ENCODE measurements at places on chromosomes 13 and 19.

DNA sequence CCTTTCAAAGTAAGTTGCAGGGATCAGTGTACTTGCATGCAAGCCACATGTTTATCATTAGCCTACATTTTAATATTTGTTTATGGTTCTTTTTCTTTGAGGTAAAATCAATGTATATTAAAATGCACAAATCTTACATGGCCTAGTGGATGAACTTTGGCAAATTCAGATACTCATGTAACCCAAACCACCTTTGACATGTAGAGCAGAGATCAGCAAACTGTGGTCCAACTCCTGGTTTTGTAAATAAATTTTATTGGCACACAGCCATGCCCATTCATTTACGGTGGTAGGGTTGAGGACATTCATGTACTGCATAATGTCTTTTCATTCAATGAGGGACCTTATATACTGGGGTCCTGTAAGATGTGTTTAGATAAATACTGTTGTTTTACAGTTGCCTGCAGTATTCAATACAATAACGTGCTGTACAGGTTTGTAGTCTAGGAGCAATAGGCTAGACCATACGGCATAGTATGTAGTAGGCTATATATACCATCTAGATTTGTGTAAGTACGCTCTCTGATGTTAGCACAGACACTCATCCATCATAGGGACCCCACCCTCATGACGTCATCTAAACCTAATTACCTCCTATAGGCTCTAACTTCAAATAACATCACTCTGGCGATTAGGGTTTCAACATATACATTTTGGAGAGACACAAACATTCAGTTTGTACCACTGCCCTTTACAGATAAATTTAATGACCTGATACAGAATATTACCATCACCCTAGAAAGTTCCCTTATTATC is 5.7 kb downstream of the NDFIP2 start:
- DNase-seq, result no peak

GRCh38 chr19:50876456-50876855 is 3.2 kb downstream of the KLK2 start:
- no peak for DNase-seq

DNA sequence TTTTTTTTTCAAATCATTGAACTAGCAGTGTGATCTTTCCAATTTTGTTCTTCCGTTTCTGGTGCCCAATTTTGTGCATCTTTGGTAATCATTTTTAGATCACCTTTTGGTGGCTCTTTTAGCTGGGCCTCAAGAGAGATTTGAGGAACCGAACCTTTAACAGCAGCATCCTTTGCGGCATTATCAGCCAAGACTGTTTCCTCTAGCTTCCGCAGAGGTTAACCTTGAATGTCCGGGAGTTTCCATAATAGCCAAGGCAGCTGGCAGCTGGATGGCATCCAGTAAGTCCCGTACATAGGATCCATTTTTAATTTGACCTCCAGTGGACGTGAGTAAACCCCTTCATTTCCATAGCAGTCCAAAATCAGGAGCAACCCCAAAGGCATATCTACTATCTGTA is 9.6 kb downstream of the IRGC start:
- no peak for DNase-seq

- DNase-seq, result no peak
Observed at GRCh38 chr19:2306971-2307370, 983 bp downstream of the LINGO3 start.

GRCh38 chr19:38701455-38702063 is 42.7 kb downstream of the CAPN12 start:
- DNase-seq, result no peak

DNA sequence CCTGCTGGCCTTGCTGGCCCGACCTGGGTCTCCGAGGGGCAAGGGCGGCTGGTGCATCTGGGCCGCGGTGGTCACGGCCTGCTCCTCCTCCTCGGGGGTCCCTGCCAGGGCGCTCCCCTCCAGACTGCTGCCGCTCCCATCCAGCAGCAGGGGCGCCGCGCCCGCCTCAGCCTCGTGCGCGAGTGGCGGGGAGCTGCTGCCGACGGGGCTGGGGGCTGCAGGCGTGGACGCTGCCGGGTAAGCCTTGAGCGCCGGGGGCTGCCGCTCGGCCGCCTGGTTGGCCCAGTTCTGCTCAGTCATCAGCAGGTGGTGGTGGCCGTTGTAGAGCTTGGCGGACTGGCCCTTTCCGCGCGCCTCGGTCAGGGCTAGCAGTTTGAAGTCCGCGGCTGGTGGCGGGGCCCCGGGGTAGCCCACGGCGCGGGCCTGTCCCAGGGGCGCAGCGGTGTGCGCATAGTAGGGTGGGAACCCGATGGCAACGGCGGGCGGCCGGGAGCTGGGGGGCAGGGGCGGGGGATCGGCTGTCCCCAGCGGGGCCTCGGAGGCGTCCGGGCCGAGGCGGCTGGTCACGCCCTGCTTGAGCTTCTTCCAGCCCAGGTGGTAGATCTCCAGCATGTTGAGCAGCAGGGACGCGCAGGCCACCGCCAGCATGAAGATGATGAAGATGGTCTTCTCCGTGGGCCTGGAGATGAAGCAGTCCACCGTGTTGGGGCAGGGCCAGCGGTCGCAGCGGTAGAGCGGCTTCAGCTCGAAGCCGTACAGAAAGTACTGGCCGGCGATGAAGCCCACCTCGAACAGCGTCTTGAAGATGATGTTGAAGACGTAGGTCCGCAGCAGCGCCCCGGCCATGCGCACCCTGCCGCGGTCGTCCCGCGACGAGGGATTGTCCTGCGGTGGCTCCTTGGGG is 18.6 kb downstream of the GJA3 start:
- DNase-seq, result no peak

DNA sequence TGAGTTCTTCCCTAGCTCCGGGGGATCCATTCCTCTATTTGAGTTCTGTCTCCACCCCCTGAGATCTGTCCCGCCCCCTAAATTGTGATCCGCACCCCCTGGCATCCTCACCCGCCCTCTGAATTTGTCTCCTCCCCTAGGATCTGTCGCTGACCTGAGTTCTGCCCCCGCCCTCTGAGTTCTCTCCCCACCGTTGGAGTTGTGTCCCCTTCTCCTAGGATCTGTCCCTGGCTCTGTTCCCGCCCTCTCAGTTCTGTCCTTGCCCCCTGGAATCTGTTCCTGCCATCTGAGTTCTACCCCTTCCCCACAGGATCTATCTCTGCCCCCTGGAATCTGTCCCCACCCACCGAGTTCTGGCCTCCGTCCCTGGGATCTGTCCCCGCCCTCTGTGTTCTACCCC is 1.0 kb upstream of the SLC17A7 start:
- DNase-seq, result no peak

DNA sequence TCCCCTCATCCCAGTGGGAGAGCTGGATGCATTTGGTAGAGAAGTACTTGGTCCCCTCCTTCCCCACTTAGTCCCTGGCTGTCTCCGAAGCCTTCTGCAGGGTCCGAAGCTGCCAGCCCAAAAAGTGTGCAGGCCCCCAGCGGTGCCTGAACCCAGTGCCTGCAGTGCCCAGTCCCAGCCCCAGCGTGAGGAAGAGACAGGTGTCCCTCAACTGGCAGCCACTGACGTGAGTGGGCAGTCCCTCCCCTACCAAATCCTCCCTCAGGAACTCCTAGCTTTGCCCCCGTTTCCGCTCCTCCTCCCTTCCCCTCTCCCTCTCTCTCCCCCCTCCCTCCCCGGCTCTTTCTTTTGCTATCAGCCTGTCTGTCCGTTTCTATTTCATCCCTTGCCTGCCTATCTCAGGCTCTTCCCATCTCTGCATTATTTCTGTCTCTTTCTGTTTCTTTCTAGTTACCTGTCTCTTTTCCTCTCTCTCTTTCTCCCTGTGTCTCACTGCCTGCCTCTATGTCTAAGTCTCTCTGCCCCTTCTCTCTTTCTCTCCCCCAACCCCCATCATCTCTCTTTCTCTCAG is 1.8 kb upstream of the LTBP4 start:
- no peak for DNase-seq

DNA sequence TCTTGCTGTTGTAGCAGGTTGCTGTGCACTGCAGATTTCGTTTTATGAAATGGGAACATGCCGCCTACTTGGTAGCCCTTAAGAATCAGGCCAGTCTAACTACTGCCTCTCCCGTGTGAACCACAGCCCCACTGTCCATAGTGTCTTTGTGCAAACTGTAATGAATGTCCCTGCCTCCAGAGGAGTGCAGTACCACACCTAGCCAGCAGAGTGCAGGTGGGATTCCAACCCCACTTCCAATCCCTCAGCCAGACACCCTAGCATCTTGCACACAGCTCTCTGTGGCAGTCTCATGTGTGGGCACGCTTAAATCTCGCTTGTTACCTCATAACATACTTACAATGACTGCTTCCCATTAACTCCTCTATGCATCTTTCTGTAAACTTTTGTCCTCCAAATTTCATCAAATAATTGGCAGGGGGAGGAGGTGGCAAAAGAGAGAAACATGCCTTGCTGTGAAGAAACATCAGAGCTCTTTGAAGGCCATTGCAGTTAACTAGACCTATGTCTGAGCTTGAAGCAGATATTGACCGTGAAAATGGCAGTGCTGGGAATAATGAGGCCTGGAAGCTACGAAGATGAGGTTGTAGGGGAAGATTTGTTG is 47.2 kb downstream of the ZAR1L start:
- DNase-seq, result peak; percentile 36

- DNase-seq, result no peak
Observed at GRCh38 chr19:18319591-18320135, 3.2 kb downstream of the LSM4 start.

GRCh38 chr13:112072534-112073244 is 5.7 kb downstream of the SOX1 start:
- no peak for DNase-seq

GRCh38 chr13:27151798-27152599 is 19.6 kb downstream of the USP12 start:
- no peak for DNase-seq

GRCh38 chr13:53336441-53337160 is 308.0 kb downstream of the OLFM4 start:
- DNase-seq, result no peak

GRCh38 chr19:38285567-38285966 is 18.5 kb upstream of the C19orf33 start:
- DNase-seq, result no peak

DNA sequence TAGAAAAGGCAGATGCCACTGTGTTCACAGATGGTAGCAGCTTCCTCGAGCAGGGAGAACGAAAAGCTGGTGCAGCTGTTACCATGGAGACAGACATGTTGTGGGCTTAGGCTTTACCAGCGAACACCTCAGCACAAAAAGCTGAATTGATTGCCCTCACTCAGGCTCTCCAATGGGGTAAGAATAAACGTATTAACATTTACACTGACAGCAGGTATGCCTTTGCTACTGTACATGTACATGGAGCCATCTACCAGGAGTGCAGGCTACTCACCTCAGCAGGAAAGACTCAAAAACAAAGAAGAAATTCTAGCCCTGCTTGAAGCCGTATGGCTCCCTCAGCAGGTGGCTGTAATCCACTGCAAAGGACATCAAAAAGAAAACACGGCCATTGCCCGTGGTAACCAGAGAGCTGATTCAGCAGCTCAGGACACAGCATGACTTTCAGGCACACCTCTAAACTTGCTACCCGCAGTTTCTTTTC is 197.7 kb downstream of the ZNF737 start:
- no peak for DNase-seq

DNA sequence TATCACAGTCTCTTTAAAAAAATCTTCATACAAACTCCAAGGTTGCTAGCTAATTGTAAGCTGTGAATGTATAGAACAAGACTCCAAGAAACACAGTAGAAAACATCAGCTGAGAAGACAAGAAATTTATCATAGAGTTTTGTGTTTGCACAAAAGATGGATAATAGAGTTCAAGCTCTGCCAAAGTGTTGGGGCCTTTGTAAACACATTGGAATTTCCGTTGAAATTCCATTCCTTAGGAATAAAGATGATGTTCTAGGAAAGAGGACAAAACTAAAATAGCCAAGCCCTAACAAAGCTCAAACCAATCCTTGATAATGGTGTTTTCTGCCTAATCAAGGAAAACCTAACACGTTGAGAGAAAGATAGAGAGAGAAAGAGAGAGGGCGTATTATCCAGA is 20.6 kb downstream of the LRRC63 start:
- DNase-seq, result no peak

DNA sequence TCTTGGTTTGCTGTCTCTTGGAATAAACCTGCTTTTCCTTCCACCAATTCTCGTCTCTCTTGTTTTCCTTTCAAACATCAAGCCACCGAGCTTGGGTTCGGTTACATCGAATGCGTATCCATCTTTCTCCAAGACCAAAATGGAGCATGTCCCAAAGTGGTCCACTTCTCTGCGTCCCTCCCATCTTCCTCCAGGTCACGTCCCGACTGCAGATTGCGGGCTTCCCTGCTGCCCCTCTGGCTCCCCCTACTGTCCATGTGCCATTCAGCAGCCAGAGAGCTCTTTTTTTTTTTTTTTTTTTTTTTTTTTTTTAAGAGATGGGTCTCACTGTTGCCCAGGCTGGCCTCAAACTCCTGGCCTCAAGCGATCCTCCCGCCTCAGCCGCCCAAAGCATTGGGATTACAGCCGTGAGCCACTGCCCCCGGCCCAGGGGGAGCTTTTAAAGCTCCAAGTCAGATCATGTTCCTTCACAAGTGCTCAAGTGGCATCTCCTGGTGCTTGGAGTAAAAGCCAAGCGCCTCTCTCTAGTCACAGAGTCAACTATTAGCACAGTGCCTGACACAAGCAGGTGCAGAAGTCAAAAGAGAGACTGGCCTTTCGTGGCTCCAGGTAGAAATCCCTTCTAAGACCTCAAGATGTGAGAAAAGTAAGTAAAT is 10.0 kb downstream of the COL5A3 start:
- peak; percentile 37 for DNase-seq

- DNase-seq, result no peak
Observed at GRCh38 chr13:108830916-108831315, 201.5 kb downstream of the MYO16 start.
